Glutamatergic neuron (in vitro differentiated cells): ENCODE measurements at places on chromosomes 4 and X.

- peaks cover 3% of the 10 kb centered on the region for H3K4me1 ChIP-seq
- H3K4me3 ChIP-seq, result no peak overlapping the region
- no peaks in the 10 kb centered on the region for H3K36me3 ChIP-seq
- DNase-seq, result no peak
Measured at GRCh38 chrX:41877167-41877566, 46.2 kb downstream of the CASK start.

- no peak overlapping the region for H3K4me3 ChIP-seq
- H3K27me3 ChIP-seq, result no peaks in the 10 kb centered on the region
- no peaks in the 10 kb centered on the region for H3K36me3 ChIP-seq
- DNase-seq, result no peak
Measured at GRCh38 chr4:10694828-10695209, 10.3 kb upstream of the CLNK start.

DNA sequence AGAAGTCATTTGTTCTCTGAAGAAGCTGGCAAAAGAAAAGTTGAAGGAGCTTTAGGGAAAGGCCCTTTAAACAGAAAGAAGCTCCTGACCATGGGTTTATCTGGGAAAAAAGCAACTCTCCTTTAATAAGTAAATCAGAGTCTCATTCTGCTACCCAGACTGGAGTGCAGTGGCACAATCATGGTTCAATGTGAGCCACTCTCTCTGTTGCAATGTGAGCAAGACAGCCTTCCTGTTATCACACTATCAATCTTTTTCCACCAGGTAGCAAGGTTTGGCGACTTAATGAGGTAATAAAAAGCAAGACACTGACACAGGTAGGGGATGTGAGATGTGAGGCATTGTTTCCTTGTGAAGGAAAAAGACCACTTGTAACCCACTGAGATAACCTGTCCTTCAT is 111.3 kb downstream of the SYNPO2 start:
- H3K27ac ChIP-seq, result no peak overlapping the region
- no peaks in the 10 kb centered on the region for H3K36me3 ChIP-seq
- no peak for DNase-seq

DNA sequence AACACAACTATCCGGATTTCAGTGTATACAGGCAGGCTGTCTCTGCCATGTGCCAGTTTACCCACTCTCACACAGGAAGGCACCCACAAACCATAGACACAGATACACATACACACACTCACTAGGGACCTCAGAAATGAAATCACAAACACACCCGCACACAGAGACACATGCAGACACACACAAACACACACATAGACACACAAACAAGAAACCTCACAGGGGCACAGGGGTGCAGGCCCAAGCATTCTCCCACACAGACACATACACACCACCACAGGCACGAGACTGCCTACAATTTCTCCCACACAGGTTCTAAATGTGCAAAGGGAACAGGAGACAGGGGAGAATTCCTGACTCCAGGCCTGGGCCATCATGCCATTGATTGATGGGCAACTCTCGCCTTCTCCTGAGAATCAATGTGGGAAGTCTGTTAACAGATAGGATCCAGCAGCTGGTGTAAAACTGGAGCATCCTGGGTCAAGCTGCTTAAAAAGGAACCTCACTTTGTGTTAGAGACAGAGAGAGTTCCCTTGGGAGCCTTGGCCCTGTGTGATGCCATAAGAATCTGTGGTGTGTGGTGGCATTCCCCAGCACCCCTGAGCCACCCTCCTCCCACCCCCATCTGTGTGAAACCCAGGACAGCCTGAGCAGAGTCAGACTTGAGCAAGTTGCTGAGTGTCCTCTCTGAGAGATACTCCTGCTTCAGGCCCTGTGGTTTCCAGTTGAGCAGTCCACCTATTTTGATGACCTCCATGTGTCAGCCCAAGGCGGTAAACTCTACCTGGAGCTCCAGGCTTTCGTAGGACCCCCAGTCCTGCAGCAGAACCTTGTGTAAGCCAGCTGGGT is 33.9 kb downstream of the NBDY start:
- peak overlapping the region; percentile 24 for H3K27ac ChIP-seq
- H3K27me3 ChIP-seq, result peaks cover 13% of the 10 kb centered on the region
- DNase-seq, result no peak
- peaks cover 8% of the 10 kb centered on the region for H3K36me3 ChIP-seq
- H3K4me1 ChIP-seq, result peaks cover 23% of the 10 kb centered on the region

DNA sequence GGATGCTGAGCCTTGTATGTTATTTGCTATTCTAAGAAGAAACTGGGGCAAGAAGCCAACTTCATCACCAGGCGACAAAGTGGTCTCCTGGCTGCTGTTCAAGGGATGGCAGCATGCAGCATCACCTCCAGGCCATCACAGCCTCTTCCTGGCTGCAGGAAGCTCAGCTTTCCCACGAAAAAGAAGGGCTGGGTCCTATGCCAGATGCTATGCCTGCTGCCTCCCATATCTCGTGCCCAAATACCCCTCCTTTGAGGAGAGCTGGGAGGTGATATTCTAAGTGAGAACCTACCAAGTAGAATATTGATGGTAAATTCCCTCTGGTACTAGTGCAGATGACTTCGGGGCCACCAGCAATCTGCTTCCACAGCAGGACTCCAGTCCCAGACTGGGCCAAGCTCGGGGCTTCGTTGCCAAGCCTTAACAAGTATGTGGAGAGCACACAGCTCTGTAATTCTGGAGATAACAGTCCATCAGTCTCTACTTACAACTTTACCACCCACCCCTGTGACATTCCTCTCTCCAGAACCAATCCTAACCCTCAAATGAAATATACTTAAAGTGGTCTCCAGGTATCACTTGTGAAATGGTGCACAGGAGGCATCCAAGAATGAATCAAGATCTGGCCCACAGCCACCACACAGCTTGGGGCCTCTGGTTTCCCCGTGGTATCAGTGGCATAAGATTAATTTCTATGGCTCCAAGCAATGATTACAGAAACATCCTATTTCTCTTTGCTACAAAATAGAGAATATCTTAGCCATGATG is 149.3 kb downstream of the PALLD start:
- no peak for DNase-seq
- H3K4me1 ChIP-seq, result peaks cover 28% of the 10 kb centered on the region
- peak overlapping the region; percentile 10 for H3K27ac ChIP-seq

DNA sequence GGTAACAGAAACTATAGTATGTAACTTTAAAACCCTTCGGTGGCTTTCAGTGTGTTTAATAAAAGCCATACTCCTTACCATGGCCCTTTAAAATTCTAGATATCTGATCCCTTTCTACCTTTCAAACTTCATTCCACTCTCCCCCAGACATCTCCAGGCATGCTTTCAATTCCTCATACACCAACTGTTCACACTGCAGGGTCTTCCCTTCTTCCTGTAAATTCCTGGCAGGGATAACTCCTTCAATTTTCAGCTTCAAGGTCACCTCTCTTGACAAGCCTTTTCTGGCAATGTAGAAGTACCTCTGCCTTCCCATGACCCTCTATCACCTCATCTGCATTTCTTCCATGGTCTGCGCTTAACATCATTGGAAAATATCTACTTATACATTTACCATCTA is 60.8 kb downstream of the WDFY3 start:
- no peak overlapping the region for H3K4me3 ChIP-seq
- peaks cover 6% of the 10 kb centered on the region for H3K27me3 ChIP-seq
- DNase-seq, result no peak
- peaks cover 38% of the 10 kb centered on the region for H3K4me1 ChIP-seq
- H3K36me3 ChIP-seq, result no peaks in the 10 kb centered on the region
- no peak overlapping the region for H3K27ac ChIP-seq

GRCh38 chr4:144582975-144583374 is 63.0 kb upstream of the HHIP start:
- DNase-seq, result no peak
- no peak overlapping the region for H3K4me3 ChIP-seq
- peaks cover 3% of the 10 kb centered on the region for H3K4me1 ChIP-seq

DNA sequence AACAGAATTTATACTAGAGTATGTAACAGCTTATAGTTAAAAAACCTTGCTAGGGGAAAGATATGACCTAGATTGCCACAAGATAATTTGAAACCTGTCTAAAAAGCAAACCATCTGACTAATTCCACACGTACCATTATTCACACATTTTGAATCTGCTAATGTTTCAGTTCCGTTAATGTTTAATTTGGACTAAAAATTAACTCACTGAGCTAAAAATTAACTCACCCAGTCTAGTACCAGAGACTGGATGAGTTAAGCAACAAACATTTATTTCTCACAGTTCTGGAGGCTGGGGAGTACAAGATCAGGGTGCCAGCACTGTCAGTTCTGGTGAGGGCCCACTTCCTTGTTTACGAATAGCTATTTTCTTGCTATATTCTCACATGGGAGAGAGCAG is 231.5 kb upstream of the DIAPH2 start:
- no peak overlapping the region for H3K27ac ChIP-seq
- peaks cover 8% of the 10 kb centered on the region for H3K4me1 ChIP-seq
- no peak overlapping the region for H3K4me3 ChIP-seq
- no peaks in the 10 kb centered on the region for H3K36me3 ChIP-seq

DNA sequence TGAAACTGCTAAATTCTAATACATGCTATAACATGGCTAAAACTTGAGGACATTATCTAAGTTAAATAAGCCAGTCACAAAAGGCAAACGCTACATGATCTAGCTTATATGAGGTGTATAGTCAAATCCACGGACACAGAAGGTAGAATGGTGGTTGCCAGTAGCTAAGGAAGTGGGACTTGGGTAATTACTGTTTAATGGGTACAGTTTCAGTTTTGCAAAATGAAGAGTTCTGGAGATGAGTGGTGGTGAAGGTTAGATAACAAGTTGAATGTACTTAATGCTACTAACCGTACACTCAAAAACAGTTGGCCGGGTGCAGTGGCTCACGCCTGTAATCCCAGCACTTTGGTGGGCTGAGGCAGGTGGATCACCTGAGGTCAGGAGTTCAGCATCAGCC is 644.5 kb upstream of the DIPK2B start:
- H3K4me1 ChIP-seq, result peaks cover 5% of the 10 kb centered on the region
- H3K27me3 ChIP-seq, result no peaks in the 10 kb centered on the region
- no peak overlapping the region for H3K27ac ChIP-seq
- no peaks in the 10 kb centered on the region for H3K36me3 ChIP-seq

- peaks cover 38% of the 10 kb centered on the region for H3K4me1 ChIP-seq
- H3K36me3 ChIP-seq, result no peaks in the 10 kb centered on the region
- peak overlapping the region; percentile 59 for H3K4me3 ChIP-seq
- H3K27ac ChIP-seq, result no peak overlapping the region
- DNase-seq, result peak; percentile 74
Measured at GRCh38 chr4:26860922-26861433, 337 bp downstream of the STIM2 start.

GRCh38 chrX:124433186-124433585 is 86.8 kb downstream of the SH2D1A start:
- no peak overlapping the region for H3K27ac ChIP-seq
- H3K4me1 ChIP-seq, result peaks cover 5% of the 10 kb centered on the region
- no peaks in the 10 kb centered on the region for H3K27me3 ChIP-seq
- H3K4me3 ChIP-seq, result no peak overlapping the region
- H3K36me3 ChIP-seq, result no peaks in the 10 kb centered on the region

GRCh38 chrX:117641913-117642656 is 474.5 kb downstream of the KLHL13 start:
- H3K27ac ChIP-seq, result no peak overlapping the region
- DNase-seq, result no peak
- H3K36me3 ChIP-seq, result no peaks in the 10 kb centered on the region
- H3K27me3 ChIP-seq, result no peaks in the 10 kb centered on the region
- H3K4me3 ChIP-seq, result no peak overlapping the region

GRCh38 chrX:35890699-35891098 is 28.8 kb upstream of the CFAP47 start:
- H3K27me3 ChIP-seq, result no peaks in the 10 kb centered on the region
- H3K4me1 ChIP-seq, result no peaks in the 10 kb centered on the region
- DNase-seq, result peak; percentile 30
- no peaks in the 10 kb centered on the region for H3K36me3 ChIP-seq
- H3K4me3 ChIP-seq, result no peak overlapping the region

GRCh38 chr4:152257601-152258066 is 278.3 kb downstream of the FBXW7 start:
- no peak for DNase-seq
- H3K4me3 ChIP-seq, result no peak overlapping the region
- peaks cover 4% of the 10 kb centered on the region for H3K27me3 ChIP-seq
- peaks cover 6% of the 10 kb centered on the region for H3K36me3 ChIP-seq
- H3K4me1 ChIP-seq, result no peaks in the 10 kb centered on the region
- H3K27ac ChIP-seq, result no peak overlapping the region

DNA sequence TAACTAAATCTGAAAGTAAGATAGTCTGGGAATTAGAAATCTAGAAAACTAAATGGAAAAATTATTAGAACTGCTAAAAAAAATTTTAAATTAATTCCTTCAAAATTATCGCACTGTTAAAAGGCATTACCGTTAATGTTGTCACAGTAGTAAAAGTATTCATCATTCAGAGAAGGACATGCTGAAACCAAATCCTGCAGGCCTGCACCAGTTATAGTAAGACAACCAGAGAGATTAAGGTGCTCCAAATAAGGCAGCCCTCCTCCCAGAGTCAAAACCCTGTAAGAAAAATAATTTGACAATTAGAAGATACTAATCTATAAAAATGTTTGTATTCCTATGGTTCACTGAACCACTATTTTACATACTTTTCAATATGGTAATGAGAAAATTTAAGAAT is 43.0 kb downstream of the FBXL5 start:
- H3K36me3 ChIP-seq, result peaks cover 23% of the 10 kb centered on the region
- H3K27me3 ChIP-seq, result peaks cover 5% of the 10 kb centered on the region
- peaks cover 2% of the 10 kb centered on the region for H3K4me1 ChIP-seq
- no peak overlapping the region for H3K4me3 ChIP-seq
- DNase-seq, result no peak
